ENCODE measurements at places on chromosomes 2 and 18.

GRCh38 chr2:141439524-141439923, 691.3 kb downstream of the LRP1B start:
- no peak for DNase-seq

- no peak for DNase-seq
Measured at GRCh38 chr2:206832873-206833272, 67.5 kb downstream of the FASTKD2 start.

DNA sequence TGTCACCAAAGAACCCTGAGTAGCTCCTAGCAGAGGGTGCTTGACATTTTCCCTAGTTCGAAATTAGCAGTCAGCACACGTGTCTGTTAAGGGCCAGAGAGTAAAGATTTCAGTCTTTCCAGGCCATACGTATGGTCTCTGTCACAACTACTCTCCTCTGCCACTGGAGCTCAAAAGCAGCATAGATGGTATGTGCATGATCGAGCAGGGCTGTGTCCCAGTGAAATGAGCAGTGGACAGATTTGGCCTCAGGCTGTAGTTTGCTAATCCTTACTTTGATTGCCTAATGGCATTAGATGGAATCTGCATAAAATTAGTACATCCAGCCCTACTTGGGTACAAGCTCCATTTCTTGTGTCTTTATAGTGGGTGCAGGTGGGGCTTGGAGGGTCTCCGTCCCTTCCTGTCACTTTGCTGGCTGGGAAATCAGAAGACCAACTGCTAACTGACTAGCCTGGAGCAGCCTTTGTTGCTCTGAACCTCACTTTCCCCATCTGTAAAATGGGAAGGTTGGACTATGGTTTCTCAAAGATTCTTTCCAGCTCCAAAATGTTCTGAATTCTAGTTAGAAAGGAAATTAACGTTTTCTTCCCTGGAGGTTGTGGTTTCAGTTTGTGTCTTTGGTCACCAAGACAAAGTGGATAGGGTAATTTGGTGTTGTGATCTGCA, 108.5 kb downstream of the GLI2 start:
- no peak for DNase-seq

GRCh38 chr2:40752796-40753195, 300.9 kb upstream of the SLC8A1 start:
- DNase-seq: no peak

GRCh38 chr2:15761056-15761455, 169.4 kb downstream of the DDX1 start:
- DNase-seq: no peak

- DNase-seq: no peak
Measured at GRCh38 chr2:159562248-159562647, 54.1 kb downstream of the BAZ2B start.
